Stimulated activated CD4-positive, alpha-beta T cell treated with anti-CD3 and anti-CD28 coated beads, Interleukin-12 subunit alpha, Interleukin-12 subunit beta, amount 100 ng/mL, for 24 hours (primary cell): ENCODE measurements at places on chromosomes 5 and 9.

DNA sequence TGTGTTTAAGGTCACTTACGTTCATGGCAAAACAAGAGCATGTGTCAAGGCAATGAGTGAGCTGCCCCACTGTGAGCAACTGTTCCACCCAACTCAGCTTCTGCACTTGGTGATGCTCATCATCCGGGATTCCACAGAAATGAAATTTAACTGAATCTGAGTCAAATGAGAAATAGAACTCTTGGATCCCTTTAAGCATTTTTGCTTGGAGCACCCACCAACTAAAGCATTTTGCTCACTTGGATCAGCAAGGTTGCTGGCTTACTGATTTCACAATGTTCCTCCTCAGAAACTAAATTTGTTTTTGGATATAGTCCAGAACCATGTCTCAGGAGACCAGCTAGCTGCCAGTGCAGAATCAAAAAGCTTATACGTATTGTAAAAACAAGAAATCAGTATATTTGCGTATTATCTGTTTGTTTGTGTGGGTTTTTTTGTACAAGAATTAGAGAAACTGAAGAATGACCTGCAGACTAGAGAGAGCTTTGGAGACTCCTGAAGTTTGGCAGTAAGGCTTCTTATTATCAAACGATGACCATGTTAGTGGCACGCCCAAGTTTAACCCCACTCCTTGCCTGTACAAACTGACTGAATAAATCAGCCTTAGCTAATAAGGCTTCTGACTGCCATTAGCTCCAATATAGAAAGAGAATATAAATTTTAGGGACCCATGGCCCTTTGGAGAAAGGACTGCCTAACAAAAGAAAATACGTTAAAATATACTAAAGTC, 153.8 kb upstream of the FST start:
- no peak for DNase-seq

DNA sequence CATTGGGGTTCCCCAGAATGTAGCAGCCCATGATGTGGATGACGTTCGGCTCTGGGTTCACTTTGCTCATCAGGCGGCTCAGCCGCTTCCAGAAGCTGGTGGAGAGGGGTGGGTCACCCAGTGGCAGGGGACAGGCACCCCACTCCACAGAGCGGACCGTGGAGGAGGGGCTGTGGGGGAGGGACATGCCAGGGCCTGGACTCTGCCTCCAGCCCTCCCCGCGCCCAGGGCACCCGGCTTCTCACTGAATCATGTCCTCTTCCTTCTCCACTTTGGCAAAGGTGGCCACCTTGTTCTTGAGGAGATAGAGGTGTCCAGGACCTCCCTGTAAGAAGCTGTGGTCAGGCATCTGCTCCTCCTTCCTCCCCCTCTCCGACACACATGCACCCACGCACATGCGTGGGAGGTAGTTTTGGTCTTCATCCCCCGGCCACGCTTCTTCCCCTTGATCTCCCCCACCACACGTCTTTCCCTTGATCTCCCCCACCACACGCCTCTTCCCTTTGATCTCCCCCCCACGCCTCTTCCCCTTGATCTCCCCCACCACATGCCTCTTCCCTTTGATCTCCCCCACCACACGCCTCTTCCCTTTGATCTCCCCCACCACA, 8.9 kb upstream of the ENTPD8 start:
- DNase-seq, result no peak

- no peak for DNase-seq
These were observed 52.6 kb downstream of the EBF1 start for GRCh38 chr5:159047086-159047485.

DNA sequence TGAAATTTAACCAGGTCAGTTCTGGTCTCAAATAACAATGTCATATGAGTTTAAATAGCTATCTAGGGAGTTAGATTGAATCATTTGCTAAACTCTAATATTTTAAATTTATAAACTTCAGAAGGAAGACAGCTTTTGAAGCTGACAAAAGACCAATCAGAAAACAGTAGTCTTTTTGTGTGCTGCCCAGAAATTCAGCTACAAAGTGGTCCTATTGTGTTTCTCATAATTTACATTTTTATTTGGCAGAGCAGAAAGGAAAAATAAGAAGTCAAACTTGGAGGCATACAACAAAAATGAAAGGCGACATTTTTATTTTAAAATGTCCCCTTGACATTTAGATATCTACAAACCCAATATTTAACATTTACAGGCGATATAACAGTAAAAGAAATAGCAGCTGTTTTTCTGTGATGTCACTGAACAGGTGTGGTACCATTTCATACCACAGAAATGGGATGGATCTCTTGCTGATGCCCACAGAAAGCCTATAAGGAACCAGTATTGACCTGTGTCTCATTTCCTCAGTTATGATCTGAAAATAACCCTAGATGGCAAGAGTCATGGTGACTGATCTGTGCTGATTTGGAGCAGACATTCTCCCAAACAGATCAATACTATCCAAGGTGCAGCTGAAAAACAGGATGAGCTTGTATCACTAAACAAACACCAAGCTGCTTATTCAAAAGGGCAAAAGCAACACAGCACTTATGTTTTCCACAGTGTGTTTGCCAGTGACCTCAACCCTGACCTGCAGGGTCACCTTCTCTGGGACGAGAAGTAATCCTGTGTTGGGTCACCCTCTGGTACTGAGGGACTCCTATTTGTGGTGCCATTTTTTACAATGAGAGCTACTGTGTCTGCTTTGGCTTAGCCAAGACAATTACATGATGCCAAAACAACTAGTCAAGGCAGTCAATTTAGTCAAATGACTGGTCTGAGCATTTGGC, 3.6 kb upstream of the FST start:
- DNase-seq, result no peak

- DNase-seq, result no peak
These were observed 589.4 kb downstream of the NR2F1-AS1 start for GRCh38 chr5:92991581-92992067.
